ENCODE measurements at places on chromosomes 7 and 10.

- DNase-seq, result no peak
These were observed 163.2 kb downstream of the NOC3L start for GRCh38 chr10:94199565-94199964.

DNA sequence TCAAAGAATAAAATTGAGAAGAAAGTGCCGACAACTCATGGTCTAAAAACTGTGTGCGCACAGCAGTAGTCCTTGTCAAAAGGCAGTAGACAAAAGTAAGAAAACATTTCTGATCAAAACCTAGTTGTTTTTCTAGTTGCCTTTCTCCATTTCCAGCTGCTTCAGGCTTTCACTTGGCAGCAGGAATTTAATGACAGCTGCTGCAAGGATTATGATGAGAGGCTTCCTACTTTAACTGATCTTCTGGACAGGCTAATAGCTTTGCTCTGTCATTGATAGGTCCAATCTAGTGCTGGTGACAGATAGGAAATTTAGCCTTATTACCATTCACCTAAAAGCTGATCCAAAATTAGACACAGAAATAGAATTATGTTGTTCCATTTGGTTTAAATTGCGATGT, 110.7 kb upstream of the SEMA3C start:
- DNase-seq, result no peak

DNA sequence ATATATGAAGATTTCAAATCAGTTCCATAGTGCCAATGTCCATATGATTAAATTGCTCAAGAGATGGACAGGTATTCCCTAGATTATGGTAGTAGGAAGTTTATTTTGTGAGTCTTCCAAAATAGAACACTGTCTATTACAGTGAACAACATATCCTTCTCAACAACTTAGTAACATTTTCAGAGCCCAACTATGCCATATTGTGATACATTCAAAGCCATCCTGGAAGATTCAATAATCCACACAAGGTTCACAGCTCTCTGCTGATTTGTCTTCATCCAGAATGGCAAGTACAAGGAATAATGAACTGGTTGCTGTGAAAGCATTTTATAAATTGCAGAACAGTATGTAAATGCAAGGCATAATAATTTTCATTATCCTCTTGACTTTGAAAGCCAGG, 213.9 kb downstream of the CHRM2 start:
- no peak for DNase-seq

DNA sequence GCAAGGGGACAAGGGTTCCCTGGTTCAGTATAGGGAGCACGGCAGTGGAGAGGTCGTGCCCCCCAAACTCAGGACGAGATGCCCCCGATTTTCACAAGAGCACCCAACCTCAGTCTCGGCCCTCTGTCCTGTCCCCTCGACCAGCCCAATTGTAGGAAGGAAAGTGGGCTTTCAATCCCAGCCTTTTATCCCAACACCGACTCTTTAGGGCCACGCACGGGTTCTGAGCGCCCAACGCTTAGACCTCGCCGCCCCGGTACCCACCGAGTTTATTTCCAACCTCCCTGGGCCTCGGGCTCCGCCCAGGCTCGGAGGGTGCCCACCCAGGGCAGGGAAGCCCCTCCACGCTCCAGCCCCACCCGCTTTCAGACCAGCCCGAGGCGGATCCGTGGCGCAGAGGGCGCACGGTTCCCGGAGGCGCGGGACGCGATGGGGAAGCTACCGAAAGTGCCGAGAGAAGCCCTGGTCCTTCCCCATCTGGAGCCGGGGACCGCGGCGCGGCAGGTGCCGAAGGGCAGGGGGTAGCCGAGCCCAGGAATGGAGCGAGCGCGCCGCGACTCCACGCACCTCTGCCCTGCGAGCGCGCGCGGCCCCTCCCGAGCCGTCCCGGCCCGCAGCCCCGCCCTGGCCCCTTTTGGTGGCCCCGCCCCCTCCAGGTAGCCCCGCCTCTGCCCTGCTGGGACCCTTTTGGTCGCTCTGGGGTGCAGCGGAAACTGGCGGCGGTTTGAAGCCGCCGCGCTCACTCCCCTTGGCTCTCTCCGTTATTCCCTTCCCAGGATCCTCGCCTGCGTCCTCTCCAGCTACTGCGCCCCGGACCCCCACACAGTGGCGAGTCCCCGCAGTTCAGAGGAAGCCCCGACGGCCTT, 20.4 kb downstream of the GRID2IP start:
- DNase-seq, result peak; percentile 18
